ENCODE measurements at places on chromosomes 12 and 14. TPM values are rescaled to one million over a fixed set of nuclear protein-coding genes. Genes with fewer than 3 reads are reported as not detected.

CD63 gene
- 3,128 TPM for total RNA-seq

DNA sequence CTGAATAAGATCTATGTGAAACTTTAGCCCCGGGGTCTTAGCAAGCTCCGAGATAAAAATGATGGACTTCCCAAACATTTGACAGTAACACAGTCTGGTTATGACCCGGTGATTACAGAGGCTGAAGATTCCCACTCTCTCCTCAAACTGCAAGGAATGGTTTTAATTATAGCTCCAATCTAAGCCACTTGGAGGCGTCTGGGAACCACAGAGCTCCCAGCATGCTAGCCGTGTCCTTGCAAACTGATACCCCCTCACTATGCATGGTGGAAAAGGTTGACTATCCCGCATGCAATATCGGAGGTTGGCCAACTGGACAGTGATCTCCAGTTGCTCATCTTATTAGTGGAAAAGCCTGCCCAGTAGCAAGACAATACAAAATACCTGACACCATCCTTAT is 76.5 kb upstream of the GRIN2B start:
- DNase-seq = no peak

GRCh38 chr12:67515679-67516340 is 132.7 kb upstream of the DYRK2 start:
- DNase-seq = no peak

DNA sequence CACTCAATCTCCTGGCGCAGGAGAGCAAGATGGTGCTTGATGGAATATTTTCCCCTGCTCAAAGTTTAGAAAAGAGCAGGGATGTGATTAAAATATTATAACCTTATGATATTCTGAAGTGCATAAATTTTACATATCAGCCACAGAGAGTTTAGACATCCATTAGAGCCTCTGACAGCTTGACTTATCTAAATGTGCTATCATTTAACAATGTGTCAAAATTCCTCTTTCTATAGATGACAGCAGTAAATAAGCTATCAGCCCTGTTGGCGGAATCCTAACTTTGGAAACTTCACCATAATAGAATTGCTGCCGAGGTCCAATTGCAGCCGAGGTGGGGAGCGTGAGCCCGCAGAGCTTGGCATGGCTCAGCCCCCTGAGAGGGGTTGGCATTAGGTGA is 117.7 kb upstream of the MYL2 start:
- no peak for DNase-seq
